ENCODE measurements at places on chromosomes 7 and 10.

- peak; percentile 52 for DNase-seq
These were observed 80.9 kb downstream of the SORBS1 start for GRCh38 chr10:95480102-95480900.

DNA sequence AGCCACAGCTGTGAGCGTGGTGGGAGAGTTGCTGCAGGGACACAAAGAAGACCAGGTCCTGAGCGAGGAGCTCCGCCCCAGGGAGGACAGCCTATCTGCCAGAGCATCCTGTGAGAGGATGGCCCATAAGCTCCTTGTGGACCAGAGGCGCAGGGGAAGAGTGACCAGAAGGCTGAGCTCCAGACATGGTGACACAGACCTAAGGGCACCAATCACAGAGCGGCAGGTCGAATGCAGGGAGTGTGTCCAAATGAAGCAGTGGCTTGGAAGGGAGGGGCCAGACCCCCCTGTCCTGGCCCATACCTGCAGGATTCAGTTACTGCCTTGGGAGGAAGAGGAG, 135.8 kb upstream of the TMEM72 start:
- DNase-seq, result no peak

GRCh38 chr7:564176-564865, 44.7 kb upstream of the PDGFA start:
- DNase-seq, result no peak

DNA sequence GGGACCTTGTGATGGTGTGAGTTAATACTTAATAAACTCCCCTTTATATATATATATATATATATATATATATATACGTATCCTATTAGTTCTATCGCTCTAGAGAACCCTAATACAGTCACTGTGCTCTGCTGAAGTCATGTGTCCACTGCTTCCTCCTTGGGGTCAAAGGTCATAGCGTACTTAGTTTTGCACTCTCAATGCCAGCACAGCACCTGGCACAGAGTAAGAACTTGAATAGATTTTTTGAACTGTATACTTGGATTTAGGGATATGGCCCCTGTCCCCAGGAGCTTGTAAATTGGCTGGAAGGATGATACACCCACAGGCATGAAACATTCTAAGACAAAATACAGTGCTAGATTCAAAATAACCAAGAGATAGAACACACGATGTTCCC, 58.9 kb upstream of the PLXNA4 start:
- no peak for DNase-seq

- DNase-seq, result no peak
These were observed 381.8 kb downstream of the TCERG1L start for GRCh38 chr10:130929422-130930325.

DNA sequence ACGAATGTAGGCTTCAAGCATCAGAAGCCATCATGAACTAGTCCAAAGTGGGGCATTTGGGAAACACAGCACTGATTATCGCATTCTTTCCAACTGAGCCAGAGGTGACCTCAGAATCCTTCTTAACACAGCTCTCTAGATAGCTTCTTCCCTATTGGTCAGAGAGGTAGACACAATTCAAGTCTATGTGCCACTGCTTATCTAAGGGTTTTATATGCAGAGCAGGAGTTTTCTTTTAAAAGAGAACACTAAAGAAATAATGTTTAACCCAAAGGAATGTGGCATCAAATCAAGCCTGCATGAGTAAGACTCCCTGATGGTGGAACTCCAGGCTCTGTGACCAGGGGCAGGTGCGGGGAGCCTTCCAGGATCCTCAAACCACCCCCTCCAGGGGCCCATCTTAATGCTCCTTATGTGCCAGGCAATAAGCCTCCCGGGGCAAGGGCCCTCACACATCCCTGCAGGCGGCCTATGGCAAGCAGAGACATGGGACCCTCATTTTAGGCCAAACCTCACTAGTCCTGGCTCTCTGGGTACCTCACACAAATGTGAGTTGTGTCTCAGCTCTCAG, 13.8 kb downstream of the HSPA12A start:
- DNase-seq, result no peak

GRCh38 chr7:155804431-155804831, 7.8 kb downstream of the SHH start:
- no peak for DNase-seq

GRCh38 chr7:73995330-73995729, 32.6 kb upstream of the ELN start:
- no peak for DNase-seq

DNA sequence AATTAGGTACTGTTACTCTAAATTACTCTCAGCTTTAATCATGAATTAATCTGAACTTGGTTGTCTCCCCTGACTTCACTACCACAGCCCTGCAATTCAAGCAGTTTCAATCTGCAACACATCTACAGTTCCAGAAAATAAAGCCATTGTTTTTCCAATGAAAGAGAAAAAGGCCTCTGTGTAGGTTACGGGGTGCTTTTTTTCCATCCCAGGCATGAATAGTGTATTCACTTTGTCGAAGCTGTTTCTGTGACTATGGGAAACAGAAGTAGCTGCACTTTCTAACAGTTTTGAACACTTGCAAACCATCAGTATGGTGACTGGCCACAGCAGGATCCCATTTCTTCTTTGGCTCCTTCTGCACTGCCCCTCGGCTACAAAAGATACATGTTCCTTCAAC, 460.2 kb downstream of the GRM8 start:
- no peak for DNase-seq

DNA sequence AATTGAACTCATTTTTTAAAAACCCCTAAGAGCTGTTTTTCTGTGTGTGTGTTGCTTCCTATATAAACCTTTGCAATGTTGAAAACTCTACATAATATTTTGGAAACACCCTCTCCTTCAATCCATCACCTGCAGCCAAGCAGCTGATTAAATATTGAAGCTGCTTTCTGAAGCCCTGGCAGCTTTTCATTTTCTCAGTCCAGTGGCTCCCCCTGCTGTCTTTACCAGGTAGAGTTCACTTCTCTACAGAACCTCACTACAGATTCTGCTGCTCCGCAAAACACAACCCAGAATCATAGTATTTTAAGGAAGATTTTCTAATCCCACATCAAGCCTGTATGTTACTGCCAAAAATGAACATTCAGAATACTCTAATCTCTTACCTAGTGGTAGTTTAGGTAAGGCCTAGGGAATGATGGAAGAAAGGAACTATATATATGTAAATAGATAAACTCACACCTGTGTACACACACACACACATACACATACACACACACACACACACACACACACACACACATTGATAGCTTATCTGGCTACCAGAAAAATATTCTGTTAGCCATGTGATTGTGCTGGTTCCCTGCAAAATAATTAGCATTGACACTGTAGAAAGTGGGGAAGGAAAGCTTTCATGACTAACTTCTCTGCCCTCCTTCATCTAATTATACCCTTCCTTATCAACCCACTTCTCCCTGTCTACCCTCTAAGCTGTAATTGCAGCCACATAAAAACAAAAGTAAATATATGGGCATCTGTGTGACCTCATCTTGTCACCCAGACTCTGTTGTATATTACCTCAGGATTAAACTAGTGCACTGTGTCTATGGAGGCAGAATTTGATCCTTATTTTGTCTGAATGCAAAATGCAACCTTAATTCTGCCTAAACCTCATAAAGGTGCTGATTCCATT, 229.5 kb upstream of the FZD1 start:
- no peak for DNase-seq

GRCh38 chr10:86642021-86642420, 12.3 kb upstream of the OPN4 start:
- no peak for DNase-seq

DNA sequence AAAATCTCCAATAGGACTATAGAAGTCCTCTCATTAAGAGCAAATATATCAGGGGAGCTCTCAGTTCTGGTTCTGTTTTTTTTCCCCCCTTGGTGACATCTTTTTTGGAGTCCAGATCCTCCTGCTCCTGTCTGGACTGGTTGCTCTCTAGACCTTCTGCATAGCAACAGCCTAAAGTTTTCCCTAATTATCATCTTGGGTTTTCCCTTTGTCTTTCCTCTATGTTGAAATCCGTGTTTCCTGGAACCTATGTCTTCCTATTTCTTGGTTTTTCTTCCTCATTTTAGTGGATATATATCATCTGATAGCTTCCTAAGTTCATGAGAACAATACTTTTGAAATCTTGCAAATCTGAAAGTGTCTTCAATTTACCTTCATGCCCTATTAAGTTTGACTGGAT, 29.7 kb upstream of the MTERF1 start:
- no peak for DNase-seq

DNA sequence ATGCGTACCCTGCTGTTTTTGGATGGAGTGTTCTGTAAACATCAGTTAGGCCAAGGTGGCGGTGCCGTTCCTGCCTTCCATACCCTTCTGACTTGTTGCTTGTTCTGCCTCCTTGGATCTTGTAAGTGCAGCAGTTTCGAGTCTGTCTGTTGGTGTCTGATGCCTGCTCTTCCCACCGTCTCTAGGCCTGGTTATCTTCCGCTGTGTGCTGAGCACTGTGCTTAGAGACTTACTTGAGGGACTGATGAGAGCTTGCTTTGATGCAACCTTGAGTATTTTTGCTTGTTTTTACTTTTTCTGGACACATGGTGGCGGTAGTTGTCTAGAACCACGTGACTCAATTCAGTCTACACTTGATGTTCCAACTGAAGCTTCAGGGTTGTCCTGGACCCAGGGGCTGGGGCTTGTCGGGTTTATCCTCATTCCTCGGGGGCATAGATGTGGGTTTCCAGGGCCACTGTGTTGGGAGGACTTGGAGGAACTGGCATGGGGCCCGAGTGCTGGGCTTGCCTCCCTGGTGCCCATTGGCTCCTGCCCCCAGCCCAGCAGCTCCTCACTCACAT, 14.4 kb upstream of the SPRN start:
- peak; percentile 25 for DNase-seq

- no peak for DNase-seq
These were observed 1.0 kb upstream of the HIF1AN start for GRCh38 chr10:100534726-100535125.

GRCh38 chr10:23078114-23078513, 17.3 kb upstream of the MSRB2 start:
- no peak for DNase-seq

DNA sequence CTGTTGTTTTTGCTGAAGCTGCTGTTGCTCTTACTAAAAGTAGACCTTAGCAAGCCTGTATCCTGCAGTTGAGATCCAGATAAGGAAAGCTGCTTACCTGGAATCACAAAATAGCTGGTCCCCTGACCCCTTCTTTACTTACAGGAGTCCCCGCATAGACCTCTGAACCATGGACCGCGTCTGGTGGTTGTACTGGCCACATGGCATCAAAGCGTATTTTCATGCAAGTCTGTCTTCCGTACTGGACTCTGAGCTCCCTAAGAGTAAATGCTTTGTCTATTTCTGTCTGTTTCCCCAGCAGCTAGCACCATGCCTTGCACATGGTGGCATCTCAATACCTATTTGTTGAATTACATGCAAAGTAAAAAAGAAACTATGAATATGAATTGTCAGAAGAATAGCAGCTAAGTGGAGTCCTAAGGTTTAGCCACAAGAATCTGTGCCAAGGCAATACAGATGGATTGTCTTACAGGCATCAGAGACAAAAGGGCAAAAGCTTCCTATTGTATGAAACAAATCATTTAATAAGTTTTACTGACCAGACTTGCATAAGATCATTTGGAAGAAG, 159.2 kb downstream of the PAXIP1 start:
- DNase-seq, result no peak

- DNase-seq, result no peak
These were observed 9.9 kb downstream of the GARIN1A start for GRCh38 chr7:128681794-128682537.

- DNase-seq, result no peak
These were observed 236.4 kb upstream of the GPR26 start for GRCh38 chr10:123429706-123430221.

GRCh38 chr10:22666287-22667092, 47.9 kb downstream of the PIP4K2A start:
- no peak for DNase-seq

GRCh38 chr7:66296-66695, 126.1 kb upstream of the FAM20C start:
- DNase-seq, result no peak

DNA sequence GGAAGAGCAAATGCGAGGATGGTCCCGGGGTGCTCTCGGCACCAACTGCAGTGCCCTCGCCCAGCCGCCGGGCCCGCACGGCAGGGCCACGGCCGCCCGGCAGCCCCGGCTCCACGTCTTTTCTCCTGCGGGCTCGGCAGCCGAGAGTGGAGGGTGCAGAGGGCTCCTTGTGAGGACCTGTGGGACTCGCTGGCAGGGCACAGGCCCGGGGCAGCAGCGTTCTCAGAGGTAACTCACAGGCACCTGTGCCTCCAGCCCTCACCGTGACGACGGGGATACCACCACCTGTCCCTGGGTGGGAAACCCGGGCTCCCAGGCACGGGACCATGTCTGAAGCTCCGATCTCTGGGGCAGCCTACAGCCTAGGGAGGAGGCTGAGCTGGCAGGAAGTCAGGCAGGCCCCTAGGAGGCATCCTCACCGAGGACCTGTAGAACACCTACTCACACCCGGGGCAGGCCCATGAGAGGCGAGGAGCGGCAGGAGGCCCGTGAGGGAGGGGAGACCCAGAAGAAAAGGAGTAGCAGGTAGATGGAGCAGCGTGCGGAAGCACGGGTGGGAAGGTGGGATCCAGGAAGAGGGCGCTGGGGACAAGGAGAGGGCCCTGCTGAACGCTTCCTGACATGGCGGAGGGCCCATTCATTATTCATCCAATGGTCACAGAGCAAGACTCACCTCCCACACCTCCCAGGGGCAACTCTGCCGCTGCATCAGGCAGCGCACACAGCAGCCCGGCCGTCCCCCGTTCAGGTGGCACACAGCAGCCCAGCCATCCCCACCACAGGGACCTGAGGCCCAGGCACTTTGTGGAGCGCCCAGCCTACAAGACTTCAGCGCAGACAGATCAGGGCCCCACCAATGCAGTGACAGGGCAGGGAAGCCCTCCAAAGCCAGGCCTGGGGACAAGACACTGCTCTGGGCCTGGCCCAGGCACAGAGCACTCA, 244.9 kb downstream of the MAD1L1 start:
- no peak for DNase-seq

DNA sequence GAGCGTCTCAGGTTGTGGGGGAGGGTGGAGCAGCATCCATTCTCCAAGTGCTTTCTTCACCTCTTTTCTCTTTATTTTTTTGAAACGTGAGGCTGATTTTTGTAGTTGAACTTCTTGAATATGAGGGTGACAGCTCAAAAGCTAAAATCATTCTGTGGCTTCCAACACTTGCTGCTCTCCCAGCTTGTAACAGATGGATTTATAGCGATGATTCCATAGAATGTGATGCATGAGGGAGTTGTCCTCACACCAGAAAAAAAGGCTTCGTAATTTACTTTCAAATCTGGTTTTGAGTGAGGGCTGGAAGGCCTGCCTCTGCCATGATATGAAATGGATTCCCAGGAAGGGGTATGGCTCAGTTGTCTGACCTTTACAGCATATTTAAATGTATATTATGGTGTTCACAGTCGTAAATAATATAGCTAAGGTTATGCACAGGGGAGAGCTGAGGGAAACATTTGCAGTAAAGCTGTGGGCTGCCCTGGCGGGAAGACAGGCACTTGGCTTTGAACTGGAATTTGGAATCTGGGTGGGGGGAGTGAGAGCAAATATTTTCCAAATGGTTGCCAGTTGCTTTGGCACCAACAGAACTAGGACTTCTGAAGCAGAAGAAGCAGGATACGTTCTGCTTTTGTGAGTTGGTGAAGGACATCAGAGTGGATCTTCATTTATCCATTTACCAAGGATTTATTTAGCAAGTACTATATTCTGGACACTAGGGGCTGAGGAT, 166.7 kb downstream of the SORCS3 start:
- DNase-seq, result no peak

- no peak for DNase-seq
These were observed 106.0 kb downstream of the ADARB2 start for GRCh38 chr10:1631282-1631681.
